ENCODE measurements at places on chromosomes 5 and 9.

DNA sequence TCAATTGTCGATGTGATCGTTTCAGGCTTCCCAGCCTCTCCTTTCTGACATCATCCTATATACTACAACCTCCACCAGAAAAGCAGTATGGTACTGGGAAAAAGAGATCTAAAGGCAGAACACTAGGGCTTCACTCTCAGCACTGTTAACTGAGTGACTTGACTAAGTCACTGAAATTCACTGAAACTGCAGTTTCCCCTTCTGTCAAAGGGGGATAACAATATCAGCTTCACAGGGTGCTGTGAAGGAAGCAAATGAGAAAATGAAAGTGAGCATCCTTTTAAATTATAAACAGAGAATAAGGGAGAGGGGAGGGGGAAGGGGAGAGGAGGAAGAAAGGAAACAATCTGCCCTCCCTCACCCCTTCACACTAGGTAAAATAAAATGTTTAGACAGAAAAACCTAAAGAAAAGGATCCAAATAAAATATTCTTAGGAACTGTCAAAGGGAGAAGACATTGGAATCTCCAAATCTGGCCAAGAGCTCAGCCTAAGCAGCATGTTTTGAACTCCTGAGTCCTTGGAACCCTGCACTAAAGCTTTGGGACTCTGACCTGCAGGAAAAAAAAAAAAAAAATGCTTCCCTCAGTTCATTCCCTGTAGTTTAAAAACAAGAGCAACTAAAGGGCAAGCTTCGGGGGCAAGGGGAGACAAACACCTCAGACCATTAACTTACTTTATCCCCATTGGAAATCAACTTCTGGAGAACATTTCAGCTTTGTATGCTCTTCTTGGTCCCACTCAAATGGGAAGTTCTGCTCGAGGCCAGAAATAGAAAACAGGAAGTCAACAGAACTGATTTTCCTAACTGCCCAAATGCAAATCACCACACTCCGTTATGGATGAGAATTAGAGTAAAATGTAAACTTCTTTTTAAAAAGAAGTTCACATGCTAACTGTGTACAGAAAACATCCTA lies 178.3 kb downstream of the DEPDC1B start:
- no peak for DNase-seq

GRCh38 chr9:3721096-3721495 lies 195.3 kb upstream of the RFX3 start:
- DNase-seq: no peak

DNA sequence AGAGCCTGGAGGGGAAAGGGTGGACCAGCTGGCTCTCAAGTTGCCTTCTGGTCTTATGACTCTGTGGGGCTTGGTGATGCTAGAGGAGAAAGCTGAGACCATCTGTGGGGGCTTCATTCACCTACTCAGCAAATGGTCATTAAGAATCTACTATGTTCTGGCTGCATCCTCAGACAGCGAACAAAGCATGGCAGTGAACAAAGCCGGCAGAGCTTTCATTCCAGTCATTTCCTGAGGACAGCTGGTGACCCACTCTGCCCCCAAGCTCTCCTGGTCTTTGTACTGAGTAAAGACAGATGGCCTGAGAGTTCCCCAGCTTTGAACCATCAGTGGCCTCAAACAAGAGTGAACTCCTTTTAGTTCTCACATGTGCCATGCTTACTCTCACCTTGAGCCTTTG lies 48.0 kb downstream of the FGF1 start:
- DNase-seq: peak; percentile 37

DNA sequence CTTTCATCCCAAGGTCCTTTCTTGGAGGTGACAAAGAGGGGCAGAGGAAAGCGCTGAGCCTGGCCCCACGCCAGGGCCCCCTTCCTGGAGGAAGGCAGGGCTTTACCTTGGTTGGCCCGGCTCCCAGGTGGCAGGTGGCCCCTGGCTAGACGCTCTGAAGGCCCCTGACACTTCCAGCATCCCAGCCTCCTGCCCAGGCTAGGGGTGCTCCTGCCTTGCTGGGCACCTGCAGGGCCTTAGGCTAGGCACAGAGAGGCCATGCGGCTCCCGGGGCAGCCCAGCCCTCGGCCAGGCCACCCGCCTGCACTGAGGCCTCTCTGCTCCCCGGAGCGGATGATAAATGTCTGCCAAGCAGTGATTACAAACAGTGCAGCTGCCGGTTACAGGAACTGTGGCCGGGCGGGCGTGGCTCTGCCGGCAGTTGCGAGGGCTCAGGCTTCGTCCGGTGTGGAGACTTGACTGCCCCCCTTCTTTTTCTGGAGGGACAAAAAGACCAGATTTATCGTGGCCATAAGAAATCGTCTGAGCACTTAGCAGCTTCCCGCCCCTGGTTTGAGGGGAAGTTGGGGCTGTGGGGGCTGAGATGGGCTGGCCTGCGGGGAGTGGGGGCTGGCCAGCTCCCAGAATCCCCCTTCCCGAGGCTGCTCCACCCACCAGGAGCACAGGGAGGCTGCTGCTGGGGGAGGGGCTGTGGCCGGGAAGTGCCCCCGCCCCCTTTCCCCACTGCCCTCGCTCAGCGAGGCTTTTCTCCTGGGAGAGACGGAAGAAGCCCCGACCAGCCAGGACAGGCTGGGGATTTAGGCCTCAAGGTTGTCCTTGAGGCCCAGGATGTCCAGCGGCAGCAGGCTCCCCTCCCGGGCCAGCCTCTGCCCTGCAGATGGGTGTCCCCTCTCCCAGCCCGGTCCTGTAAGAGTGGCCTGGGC lies 31.6 kb upstream of the UBAC1 start:
- DNase-seq: peak; percentile 89

DNA sequence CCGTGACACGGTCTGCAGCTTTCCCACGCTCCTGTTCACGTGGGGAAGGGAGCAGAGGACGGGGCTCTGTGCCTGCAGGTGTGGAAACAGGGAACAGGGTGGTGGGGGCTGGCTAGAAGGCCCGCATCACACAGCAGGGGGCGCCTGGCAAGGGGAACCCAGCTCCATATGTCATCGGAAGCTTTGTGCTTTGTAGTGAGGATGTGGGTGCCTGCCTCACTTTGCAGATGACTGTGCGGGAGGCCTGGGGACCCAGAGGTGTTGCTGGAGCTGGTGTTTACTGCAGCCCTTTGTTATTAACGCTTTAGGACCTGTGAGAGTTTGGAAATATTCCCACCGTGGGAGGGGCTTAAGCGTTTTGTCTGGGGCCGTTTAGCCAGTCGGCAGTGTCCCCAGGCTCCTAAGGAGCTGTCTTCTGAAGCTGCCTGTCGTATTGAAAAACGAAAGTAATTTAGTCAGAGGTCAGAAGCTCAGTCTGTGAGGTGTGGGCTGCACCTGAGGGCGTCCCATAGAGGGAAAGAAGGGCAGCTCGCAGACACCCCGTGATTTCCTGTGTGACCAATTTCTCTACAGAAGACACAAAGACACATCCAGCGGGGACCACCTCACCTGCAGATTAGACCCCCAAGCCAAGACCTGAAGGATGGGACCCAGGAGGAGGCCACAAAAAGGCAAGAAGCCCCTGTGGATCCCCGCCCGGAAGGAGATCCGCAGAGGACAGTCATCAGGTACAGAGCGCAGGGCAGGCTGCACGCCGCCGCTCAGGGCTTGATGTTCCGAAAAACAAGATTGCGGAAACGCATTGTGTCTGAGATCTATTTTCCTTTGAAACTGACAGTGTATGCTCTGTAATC lies 9.1 kb downstream of the MAN1B1 start:
- DNase-seq: peak; percentile 10

DNA sequence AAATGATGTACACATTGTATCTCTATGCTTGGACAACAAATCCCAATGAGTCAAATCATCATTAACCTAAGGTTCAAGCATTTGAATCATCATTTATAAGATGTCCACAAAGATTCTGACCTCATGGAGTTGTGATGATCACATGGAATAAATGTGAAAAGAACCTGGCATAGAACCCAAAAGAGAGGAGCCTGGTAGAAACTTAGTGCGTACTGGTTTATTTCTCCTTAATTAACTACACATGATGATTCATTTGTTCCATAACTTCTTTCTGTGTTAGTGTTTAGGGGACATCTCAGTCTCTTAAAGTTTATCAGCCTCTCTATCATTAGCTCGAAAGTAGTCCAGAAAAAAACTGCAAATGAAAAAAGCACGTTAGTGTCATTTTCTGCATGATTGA lies 411.6 kb downstream of the BRINP1 start:
- DNase-seq: no peak

- no peak for DNase-seq
Observed at GRCh38 chr5:36723912-36724311, 117.5 kb downstream of the SLC1A3 start.

DNA sequence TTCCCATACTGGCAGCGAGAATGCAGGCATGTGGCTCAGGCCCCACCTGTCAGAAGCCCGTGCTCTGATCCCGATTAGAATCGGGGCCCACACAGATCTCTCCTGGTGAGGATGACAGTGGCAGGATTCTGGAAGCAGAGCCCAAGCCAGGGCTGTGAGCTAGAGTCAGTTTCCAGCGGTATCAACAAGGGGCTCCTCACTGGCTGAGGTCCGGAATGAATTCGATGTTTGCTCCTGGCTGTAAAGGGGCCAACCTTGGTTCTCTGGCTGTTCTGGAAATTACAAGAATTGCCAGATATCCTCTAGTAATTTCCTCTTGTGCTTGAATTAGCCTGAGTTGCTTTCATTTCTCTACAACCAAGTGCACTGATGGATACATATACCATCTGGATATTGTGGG lies 129.1 kb upstream of the SPRY4 start:
- DNase-seq: no peak

- no peak for DNase-seq
Observed at GRCh38 chr9:73133921-73134407, 17.7 kb upstream of the ANXA1 start.

- DNase-seq: no peak
Observed at GRCh38 chr9:18459962-18460584, 13.9 kb upstream of the ADAMTSL1 start.

DNA sequence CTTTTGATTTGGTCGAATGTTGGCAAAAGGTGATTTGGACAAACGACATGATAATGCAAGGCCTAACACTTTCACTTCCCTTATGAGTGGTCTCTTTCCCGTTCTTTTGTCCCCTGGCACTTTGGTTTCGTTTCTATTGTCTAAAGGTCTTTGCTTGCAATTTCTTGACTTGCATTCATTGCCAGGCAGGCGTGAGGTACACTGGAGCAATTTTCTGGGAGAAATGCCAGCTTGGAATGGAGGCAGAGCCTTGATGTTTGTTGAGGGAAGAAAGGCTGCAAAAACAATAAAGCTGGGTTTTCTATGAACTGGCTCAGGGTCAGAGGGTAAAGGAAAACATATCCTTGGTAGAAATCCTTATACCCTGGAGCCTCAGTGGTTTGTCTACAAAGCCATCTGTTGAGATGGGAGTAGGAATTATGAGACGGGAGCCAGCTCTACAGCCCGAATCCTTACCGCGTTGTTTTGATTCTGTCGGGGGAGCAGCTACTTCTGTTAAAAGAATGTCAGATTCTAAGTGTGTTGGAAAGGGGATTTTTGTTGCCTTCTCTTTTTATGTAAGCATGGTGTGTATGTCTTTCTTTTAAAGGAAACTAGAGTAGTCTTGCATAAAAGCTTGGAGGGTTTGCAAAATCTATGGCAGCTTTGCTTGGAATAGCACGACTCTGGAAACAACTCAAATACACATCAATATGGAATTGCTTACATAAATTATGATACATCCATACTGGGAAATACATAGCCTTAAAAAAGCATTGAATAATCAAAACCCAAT lies 158.9 kb downstream of the RMI1 start:
- no peak for DNase-seq
